ENCODE measurements at places on chromosomes 12 and 14. TPM values are rescaled to one million over a fixed set of nuclear protein-coding genes. Genes with fewer than 3 reads are reported as not detected.

The VRTN gene
- not detected for total RNA-seq

The PZP gene
- total RNA-seq: not detected

The KRT6C gene
- total RNA-seq: not detected

The KLHL33 gene
- total RNA-seq: 0.17 TPM

The FOXN4 gene
- not detected for total RNA-seq

- H3K36me3 ChIP-seq: no peaks in the 10 kb centered on the region
- peaks cover 12% of the 10 kb centered on the region for H3K27me3 ChIP-seq
- no peak overlapping the region for H3K4me3 ChIP-seq
- no peak for DNase-seq
These were observed 18.2 kb upstream of the IFT81 start for GRCh38 chr12:110105986-110106385.

DNA sequence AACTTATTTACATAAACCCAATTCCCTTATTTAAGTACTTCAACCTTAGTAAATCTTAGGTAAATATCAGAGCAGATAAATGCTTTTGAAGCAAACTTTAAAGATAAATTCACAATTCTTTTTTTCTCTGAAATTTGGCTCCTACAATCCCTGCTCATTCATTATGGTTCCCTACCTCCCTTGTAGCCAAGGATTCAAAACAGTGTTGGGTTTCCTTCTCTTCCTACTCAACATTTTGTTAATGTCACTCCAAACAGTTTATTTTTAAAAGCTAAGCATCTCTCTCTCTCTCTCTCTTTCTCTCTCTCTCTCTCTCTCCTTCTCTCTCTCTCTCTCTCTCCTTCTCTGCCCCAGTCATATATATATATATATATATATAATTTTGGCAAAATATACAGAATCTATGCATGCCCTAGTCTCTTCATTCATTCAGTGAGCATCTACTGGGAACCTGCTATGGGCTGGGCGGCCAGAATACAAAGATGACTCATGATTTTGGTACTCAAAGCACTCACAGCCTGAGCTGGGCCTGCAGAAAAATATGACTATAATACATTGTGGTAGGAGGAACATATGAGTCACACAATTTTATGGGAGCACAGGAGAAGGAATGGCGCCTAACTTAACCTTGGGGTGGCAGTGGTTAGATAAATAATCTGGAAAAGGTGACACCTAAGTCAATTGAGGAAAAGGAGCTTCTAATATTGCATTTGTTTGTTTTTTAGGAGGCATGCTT lies 123.7 kb upstream of the DHRS4 start:
- no peak overlapping the region for H3K27ac ChIP-seq
- H3K27me3 ChIP-seq: no peaks in the 10 kb centered on the region
- no peak for DNase-seq

The SERPINA10 gene
- total RNA-seq: not detected

The KRT77 gene
- not detected for total RNA-seq

The FGD4 gene
- total RNA-seq: 0.17 TPM

GRCh38 chr14:77615361-77616132 lies 890 bp downstream of the SPTLC2 start:
- peaks cover 41% of the 10 kb centered on the region for H3K4me1 ChIP-seq
- peak overlapping the region; percentile 88 for H3K4me3 ChIP-seq
- peak overlapping the region; percentile 87 for H3K27ac ChIP-seq
- no peak for DNase-seq
- H3K27me3 ChIP-seq: no peaks in the 10 kb centered on the region

GRCh38 chr12:5139751-5140150 lies 96.1 kb downstream of the KCNA5 start:
- H3K4me3 ChIP-seq: no peak overlapping the region
- no peaks in the 10 kb centered on the region for H3K4me1 ChIP-seq
- H3K36me3 ChIP-seq: no peaks in the 10 kb centered on the region
- no peak for DNase-seq

- no peak overlapping the region for H3K4me3 ChIP-seq
- DNase-seq: no peak
- no peaks in the 10 kb centered on the region for H3K36me3 ChIP-seq
- H3K27ac ChIP-seq: no peak overlapping the region
These were observed 187.3 kb upstream of the RMST start for GRCh38 chr12:97275256-97275655.

The CCNB1IP1 gene
- 30.8 TPM for total RNA-seq

The KCNMB4 gene
- total RNA-seq: 0.79 TPM

DNA sequence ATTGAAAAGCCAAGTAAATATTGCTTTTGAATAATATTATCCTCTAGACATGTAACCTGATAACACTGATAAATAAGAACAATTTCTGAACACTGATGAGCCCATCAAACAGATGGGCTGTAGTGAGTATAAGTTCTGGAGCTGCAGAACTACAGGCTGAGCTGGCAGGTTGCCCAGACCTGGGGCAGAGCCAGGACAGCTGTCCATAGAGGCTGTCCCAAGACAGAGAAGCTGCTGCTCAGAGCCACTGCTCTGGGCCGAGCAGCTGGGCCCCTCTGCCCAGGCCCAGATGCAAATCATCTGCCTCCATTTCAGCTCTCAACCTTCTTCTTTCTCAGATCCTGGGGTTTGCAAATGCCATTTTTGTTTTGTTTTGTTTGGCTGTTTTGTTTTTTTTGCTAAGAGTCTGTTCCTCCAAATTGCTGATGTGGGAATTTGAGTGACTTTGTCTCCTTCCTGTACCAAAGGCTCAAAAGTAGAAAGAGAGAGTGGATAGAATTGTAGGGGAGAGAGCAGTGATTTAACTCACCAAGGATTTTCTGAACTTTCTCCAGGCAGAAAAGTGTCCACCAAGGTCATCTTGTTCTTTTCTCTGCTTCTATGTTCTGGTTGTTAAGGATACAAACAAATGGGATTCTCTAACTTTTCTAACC lies 4.0 kb upstream of the TESPA1 start:
- H3K4me3 ChIP-seq: no peak overlapping the region
- peaks cover 66% of the 10 kb centered on the region for H3K4me1 ChIP-seq
- DNase-seq: no peak
- peak overlapping the region; percentile 72 for H3K27ac ChIP-seq

GRCh38 chr14:77593501-77593961 lies 22.9 kb downstream of the SPTLC2 start:
- H3K27ac ChIP-seq: peak overlapping the region; percentile 89
- H3K27me3 ChIP-seq: no peaks in the 10 kb centered on the region
- no peak for DNase-seq
- H3K4me3 ChIP-seq: peak overlapping the region; percentile 65

DNA sequence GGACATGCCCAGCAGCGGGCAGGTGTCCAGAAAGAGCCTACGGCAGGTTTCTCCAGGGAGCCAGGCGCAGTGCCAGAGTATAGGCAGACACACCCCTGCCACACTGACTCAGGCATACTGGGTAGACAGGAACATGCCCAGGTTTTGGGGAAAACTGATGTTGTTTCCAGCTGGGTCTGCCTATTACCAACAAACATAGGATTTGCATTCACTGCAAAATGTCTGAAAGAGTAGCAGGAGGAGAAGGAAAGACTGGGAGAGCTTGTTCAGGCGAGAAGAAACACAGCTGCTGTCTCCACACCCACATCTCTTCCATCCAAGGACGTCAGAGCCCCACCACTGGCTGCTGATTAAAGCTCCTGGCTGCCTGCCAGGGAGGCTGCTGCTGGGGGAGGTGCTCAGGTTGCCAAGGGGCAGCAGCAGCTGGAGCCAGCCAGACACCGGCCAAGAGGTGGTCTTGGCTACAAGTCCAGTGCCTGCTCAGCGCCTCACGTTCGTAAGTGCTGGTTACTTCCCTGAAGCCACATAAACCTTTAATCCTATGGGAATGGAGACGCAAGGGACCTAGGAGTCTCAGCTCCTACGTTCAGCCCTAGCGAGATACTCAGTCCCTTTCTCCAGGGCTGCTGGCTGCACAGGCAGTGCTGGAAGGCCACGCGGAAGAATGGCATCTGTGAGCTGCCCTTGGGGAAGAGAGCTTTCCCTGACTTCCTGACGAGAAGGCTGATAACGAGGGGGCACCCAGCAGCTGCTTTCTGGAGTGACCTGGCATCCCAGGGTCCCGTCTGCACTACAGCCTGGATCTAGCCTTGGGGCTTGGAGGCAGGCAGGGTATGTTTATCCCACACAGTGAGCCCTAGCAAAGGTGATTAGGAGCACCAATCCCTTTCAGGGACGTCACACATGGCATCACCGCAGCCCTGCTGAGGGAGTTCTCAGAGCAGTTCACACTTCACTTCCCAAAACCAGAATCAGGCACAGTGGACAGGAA lies 58.1 kb downstream of the PLEKHG3 start:
- H3K4me1 ChIP-seq: peaks cover 67% of the 10 kb centered on the region
- H3K36me3 ChIP-seq: no peaks in the 10 kb centered on the region
- peak overlapping the region; percentile 26 for H3K27ac ChIP-seq
- H3K4me3 ChIP-seq: no peak overlapping the region
- H3K27me3 ChIP-seq: peaks cover 13% of the 10 kb centered on the region
- peak; percentile 23 for DNase-seq

DNA sequence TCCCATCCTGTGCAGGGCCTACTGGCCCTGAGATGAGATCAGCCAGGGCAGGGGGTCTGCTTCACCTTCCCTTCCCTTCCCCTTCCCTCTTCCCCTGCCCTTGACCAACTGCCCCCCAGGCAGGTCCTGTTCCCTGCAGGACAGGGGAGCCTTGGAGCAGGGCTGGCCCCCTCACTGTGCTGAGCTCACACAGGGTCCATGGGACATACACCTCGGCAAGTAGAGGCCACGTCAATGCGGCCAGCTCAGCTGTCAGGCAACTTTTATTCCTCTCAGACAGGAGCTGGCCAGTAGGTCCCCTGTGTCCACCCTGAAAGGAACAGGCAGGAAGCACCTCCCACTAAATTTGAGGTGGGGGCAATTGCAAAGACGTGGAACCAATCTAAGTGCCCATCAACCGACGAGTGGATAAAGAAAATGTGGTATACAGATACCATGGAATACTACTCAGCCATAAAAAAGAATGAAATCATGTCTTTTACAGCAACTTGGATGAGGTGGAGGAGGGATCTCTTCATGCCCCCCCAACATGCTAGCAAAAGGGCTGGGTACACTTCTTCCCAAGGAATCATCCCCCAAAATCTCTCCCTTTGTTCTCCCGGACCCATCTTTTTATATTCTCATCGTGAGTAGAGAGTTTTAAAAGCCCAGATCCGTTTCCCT lies 148.7 kb downstream of the BCL11B start:
- DNase-seq: no peak
- H3K36me3 ChIP-seq: no peaks in the 10 kb centered on the region
- H3K27me3 ChIP-seq: no peaks in the 10 kb centered on the region
- peaks cover 3% of the 10 kb centered on the region for H3K4me1 ChIP-seq

The GALNT6 gene
- total RNA-seq: 17.5 TPM

The SPX gene
- total RNA-seq: not detected

DNA sequence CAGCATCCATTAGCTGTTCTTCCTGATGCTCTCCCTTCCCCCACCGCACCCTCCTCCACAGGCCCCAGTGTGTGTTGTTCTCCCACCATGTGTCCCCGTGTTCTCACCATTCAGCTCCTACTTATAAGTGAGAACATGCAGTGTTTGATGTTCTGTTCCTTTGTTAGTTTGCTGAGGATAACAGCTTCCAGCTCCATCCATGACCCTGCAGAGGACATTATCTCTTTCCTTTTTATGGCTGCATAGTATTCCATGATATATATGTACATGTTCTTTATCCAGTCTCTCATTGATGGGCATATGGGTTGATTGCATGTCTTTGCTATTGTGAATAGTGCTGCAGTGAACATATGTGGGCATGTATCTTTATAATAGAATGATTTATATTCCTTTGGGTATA lies 9.0 kb downstream of the ATF1 start:
- no peak for DNase-seq
- no peaks in the 10 kb centered on the region for H3K27me3 ChIP-seq
- no peak overlapping the region for H3K27ac ChIP-seq
- H3K36me3 ChIP-seq: peaks cover 31% of the 10 kb centered on the region
- H3K4me3 ChIP-seq: no peak overlapping the region

DNA sequence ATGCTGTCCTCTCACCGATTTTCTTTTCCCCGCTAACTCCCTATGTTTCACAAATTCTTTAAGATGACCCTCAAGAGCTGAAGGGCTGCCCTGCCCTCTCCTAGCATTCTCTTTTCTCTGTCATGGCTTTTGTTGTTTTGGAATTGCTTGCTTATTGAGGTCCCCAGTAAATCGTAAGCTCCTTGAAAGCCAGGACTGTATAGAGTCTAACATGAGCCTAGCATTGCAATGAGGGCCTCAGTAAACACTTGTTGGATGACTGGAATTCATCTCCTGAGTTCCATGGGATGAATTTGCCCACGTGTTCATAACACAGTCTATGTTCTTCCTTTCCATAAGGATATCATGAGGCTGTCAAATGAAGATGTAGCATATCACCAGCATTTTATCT lies 92.2 kb downstream of the APAF1 start:
- H3K4me1 ChIP-seq: peaks cover 19% of the 10 kb centered on the region
- no peaks in the 10 kb centered on the region for H3K27me3 ChIP-seq
- no peak overlapping the region for H3K4me3 ChIP-seq
- H3K27ac ChIP-seq: no peak overlapping the region

DNA sequence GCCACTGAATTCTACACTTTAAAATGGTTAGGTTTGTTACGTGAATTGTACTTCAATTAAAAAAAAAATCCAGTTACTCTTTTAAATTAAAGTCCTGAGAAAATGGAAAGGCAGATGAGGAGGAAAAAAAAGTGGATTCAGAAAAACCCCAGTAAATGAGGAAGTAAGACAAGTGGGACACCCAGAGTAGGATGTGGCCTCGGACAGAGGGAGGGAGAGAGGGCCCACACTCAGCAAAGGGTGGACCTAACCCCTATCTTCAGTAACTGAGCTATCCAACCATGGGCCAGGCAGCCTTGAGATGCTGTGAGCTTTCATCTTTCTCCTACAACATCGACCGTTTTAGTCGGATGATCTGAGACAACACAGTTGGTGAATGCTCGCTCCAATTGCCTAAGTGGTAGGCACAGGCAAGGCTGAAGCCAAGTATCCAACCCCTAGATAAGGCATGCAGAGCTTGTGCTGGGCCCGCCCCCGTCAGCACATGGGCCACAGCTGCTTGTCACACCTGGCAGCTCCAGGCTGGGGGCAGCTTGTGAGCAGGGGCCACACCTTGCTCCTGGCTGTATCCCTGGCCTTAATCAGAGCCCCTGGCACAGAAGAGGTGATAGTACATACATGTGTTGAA lies 142.1 kb downstream of the TTC7B start:
- no peaks in the 10 kb centered on the region for H3K27me3 ChIP-seq
- H3K4me3 ChIP-seq: no peak overlapping the region
- no peak overlapping the region for H3K27ac ChIP-seq
